COR-L47 (cell line): ENCODE measurements at places on chromosomes 2 and 18.

DNA sequence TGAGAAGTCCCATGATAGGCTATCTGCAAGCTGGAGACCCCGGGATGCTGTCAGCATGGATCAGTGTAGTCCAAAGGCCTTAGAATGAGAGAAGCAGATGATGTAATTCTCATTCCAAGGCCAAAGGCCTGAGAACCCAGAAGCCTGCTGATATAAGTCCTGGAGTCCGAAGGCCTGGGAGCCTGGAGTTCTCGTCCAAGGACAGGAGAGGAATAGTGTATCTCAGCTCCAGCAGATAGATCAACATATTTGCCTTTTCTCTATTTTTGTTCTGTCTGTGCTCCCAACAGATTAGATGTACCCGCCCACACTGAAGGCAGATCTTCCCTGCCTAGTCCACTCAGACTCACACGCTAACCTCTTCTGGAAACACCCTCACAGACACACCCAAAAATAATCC lies 454.9 kb upstream of the CHAC2 start:
- no peak for DNase-seq

DNA sequence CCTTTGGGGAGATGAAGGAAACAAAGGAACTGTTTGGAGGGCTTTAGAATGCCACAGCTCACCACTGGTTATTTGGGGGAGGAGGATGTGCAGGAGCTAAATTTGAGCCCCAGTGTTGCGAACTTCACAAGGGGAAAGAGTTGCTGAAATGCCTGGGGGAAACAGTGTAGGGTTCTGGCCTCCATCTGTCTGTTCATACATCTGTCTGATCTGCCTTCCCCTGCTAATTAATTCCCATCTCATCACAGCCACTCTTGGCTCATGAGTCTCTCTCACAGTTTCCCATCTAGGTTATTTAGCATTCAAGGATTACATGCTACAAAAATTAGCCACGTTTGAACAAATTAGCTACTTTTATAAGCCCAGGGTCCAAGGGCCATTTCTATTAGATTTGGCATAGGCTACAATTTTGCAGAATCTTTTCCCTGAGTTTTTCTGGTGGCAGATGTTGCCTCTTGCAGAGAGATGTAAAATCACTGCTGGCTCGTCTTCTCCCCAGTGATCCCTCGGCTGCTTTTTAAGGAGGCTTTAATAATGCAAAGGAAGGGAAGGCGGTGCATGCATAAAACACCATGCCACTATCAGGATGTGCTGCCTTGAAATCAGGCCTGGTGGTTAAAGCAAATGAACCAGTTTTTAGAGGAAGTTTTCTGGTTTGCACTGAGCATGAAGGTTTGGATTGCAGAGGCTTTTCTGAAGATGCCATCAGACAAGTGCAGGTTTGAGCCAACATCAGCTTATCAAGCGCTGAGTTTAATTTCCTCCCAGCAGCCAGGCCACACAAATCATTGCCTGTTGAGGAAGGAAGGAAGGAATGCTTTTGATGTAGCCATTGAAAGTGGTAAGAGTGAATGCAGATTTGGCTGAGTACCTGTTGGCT lies 35.0 kb downstream of the ADD2 start:
- DNase-seq = no peak

DNA sequence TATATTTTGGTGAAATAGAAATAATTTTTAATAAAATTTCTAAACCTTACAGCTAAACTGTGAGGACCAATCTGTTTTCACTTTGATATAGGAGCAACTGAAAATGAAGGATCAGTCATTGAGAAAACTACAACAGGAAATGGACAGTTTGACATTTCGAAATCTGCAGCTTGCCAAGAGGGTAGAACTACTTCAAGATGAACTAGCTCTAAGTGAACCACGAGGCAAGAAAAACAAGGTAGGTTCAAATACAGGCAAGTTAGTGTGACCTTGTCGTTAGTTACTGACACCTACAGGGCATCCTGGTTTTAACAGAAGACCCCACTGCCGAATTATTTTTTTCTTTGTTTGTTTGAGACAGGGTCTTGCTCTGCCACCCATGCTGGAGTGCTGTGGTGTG lies 75.5 kb upstream of the STON1 start:
- no peak for DNase-seq

DNA sequence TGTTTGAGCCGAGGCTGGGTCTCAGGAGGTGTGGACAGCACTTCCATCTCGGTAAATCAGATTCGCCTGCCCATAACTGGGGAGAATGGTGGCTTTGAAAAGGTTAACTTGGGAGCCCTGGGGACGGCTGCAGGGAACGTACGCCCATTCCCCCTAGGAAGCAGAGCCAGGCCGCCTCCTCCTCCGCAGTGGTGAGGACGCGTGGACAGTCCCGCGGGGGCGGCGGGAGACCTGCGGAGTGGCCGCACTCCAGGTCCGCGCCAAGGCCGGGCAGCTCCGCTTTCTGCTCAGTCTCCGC lies 845 bp upstream of the MYCN start:
- DNase-seq = no peak

DNA sequence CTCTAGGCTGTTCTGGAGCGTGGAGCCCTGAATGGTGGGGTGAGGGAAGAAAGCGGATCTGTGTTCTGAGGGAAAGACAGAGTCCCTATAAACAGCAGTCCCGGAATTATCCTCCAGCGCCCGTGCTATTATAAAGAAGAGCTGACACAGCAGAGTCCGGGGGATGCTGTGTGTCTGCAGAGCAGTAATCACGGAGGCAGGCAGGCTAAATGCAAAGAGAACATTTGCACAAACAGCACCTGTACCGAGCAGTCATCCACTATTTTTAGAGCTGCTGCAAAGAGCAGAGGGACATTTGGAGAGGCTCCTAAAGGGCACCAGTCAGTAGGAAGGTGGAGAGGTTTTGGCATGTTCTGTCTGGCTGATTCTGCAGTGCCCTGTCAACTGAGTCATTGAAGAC lies 293.8 kb upstream of the SLC14A2 start:
- DNase-seq = no peak

DNA sequence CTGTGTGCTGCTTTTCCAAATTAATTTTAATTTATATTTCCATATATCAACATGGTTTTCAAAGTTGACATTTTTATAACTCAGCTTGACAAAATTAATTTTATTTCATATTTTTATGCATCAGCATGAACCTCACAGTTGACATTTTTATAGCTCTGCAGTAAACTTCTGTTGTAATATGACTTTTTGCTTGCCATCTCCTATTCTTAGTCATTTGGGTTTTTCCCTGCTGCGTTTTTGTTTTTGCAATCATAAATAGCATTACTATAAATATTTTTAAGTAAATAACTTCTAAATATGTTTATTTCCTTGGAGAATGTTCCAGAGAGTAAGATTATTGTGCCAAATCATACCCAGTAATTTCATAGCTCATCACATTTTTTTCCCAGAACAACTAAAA lies 21.0 kb upstream of the L3MBTL4 start:
- no peak for DNase-seq

GRCh38 chr18:31931886-31932240 lies 11.1 kb downstream of the TRAPPC8 start:
- no peak for DNase-seq

DNA sequence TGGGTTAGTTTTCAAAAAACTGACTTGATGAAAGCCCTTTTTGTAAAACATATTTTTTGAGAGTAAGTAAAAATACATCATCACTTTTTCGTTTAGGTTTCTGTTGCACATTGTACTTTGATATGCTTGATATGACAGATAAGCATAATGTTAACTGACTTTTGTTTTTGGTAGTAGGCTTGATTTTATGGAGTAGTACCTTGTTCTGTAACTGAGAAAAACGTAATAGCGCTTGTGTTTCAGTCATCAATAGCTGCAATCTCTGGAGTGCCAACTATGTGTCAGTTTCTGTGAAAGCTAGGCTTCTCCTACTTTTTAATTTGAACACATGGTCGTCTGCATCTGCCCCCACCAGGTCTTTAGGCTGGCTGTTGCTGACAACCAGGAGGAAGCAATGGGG lies 1.3 kb downstream of the LCLAT1 start:
- no peak for DNase-seq

GRCh38 chr18:56711708-56712445 lies 60.7 kb downstream of the WDR7 start:
- DNase-seq = no peak

DNA sequence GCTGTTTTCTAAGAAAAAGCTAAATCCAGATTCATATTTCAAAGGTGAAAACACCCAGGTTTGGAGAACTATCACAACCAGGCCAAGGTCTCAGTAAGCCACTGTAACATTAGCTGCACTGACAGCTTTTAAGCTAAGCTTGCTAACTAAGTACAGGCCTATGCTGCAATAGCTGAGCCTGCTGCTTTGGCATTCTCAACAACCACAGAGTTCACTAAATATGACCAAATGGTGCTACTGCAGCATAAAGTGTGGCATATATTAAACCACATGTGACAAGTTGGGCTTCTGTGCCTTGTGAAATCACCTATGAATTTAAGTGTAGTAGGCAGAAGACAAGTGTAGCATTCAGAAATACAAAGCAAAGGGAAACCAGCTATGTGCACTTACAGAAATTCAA lies 206.7 kb downstream of the TCF4 start:
- no peak for DNase-seq

- DNase-seq = peak; percentile 4
Observed at GRCh38 chr2:80238692-80239469, 65.7 kb downstream of the LRRTM1 start.

- DNase-seq = no peak
Observed at GRCh38 chr2:229564300-229564907, 150.0 kb downstream of the DNER start.

- DNase-seq = no peak
Observed at GRCh38 chr2:216803791-216804190, 56.1 kb downstream of the TNP1 start.

GRCh38 chr18:44627280-44627679 lies 53.4 kb upstream of the SETBP1 start:
- DNase-seq = no peak

DNA sequence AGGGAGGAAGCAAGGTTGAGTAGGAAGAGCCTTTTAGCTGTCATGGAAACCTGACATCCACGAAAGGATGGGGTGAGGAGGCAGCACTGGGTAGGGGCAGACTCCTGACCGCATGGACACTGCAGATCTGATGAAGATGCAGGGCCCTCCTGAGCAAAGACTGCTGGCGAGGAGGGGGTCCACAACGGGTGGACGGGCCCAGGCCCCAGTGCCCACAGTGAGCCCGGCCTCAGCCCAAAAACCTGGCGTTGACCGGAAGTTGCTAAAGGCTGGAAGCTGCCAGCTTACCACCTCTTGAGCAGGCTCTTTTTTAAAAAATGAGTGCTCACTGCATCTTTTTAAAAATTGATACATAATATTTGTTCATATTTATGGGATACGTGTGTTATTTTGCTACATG lies 247.3 kb downstream of the SH3BP4 start:
- no peak for DNase-seq

- DNase-seq = no peak
Observed at GRCh38 chr18:59228351-59228750, 8.4 kb downstream of the GRP start.

DNA sequence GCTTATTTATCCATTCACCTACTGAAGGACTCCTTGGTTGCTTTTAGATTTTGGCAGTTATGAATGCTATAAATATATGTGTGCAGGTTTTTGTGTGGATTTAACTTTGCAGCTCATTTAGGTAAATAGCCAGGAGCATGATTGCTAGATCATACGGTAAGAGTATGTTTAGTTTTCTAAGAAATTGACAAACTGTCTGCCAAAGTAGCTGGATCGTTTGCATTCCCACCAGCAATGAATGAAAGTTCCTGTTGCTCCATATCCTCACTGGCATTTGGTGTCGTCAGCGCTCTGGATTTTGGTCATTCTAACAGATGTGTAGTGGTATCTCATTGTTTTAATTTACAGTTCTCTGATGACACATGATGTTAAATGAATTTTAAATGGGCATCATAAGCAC lies 8.7 kb upstream of the DIPK1C start:
- DNase-seq = no peak
